ENCODE measurements at places on chromosomes 7 and 10. TPM values are rescaled to one million over a fixed set of nuclear protein-coding genes. Genes with fewer than 3 reads are reported as not detected.
A peak's percentile ranks its signal among the peaks of the same experiment; 100 is the strongest.

SLC4A2 gene
- 21.1 TPM for total RNA-seq

ATG9B gene
- 2.1 TPM for total RNA-seq

CDH23 gene
- 3.2 TPM for total RNA-seq

PPP1R17 gene
- total RNA-seq, result 90.2 TPM

ZNF425 gene
- total RNA-seq, result 3.0 TPM

EBLN1 gene
- total RNA-seq, result not detected

BCL7B gene
- 22.4 TPM for total RNA-seq

GRCh38 chr7:94908323-94909178 is 1.2 kb downstream of the PPP1R9A start:
- peak; percentile 68 for ATAC-seq

DNA sequence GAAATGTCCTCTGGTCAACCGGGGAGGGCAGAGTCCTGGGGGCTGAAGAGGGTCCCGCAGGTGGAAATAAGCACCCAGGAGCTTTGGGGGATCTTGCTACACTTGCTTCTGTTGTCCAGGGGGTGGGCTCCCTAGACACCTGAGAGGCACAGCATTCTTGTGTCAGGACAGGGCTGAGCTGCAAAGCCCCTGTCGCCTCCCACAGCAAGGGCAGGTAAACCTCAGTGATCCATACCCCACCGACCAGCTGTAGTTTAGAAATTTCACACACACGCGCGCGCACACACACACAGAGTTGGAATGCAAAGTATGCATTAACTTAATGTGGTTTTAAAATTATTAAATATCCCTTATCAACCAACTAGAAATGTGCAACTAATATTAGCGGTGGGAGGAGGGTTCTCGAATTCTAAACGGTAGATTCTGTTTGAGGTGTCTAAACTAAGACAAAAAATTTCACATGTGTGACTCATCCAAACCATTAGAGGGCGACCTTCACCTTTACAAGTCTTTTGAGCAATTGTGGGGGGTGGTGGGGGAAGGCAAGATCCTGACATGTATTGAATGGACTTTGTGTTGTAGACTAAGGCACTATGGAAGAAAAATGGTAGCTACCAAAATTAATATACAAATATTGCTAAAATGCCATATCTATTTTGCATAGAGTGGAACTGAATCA is 34.3 kb upstream of the PTF1A start:
- ATAC-seq, result peak; percentile 37

GRCh38 chr10:101961591-101962498 is 94.1 kb downstream of the ARMH3 start:
- ATAC-seq, result no peak

GRCh38 chr10:72062832-72063702 is 25.3 kb downstream of the SPOCK2 start:
- no peak for ATAC-seq

- ATAC-seq, result no peak
These were observed 74.9 kb downstream of the PCGF5 start for GRCh38 chr10:91295346-91295745.

DNA sequence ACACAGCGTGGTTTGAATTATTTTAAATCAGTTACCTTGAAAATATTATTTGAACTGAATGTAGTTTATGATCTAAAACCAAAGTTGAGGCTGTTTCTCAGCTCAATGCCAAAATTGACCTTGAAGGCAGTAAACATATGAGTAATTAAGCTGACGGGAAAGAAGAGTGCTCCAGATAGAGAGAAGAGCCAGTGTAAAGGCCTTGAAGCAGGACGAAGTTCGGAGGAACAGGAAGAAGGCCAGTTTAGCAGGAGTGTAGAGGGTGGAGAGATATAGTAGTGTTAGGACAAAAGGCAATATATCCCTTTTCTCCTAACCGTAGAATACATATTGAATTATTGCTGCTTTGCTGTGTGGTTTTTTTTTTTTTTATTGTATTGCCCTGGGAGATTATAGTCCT is 63.2 kb downstream of the CYP51A1 start:
- ATAC-seq, result no peak

GRCh38 chr7:77473229-77474005 is 57.3 kb upstream of the GSAP start:
- no peak for ATAC-seq

All from motor neuron (in vitro differentiated cells).